ENCODE measurements at places on chromosomes 2 and 18.

DNA sequence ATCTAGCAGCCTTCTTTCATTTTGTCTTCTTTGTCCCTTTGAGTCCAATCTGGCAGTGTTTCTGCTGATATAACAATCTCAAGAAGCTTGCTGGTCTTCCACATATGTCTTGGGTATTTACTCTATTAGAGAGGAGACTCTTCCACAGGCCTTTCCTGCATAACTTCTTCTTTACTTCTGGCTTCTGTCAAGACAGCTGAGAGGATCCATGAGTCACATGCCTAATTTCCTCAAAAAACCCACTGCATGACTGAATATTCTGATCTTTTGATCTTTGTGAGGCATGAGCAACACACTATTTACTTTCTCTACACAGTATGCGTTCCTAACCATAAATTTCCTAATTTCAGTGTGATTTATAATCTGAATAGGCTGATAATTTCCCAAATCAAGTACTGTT is 5.1 kb upstream of the DCC start:
- DNase-seq = no peak

- DNase-seq = no peak
These were observed 105.5 kb downstream of the CLIP4 start for GRCh38 chr2:29220506-29221270.

- no peak for DNase-seq
These were observed 6.5 kb downstream of the LPIN1 start for GRCh38 chr2:11752906-11753305.

- no peak for DNase-seq
These were observed 333.1 kb downstream of the ZNF516 start for GRCh38 chr18:76161983-76162382.

DNA sequence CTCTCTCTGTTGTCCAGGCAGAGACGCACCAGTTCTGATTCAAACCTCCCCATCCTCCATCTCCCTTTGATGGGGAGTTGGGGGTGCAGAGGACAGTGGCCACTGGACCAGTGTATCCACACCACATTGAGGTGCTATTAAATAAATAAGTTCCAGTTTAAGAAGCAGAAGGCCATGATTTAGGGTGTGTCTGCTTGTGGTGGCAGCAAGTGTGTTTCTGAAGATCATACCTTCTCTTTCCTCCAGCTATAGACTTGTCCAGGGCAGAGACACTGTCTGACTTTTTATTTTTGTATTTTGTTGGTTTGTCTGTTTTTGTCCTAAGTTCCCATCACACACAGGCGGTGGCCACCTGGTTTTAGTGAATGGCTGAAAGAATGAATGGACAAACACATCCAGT is 16.5 kb upstream of the INO80C start:
- no peak for DNase-seq

- DNase-seq = no peak
These were observed 228.5 kb downstream of the GLI2 start for GRCh38 chr2:120963997-120964705.

- DNase-seq = no peak
These were observed 484.1 kb downstream of the FBXO15 start for GRCh38 chr18:73663581-73663980.

DNA sequence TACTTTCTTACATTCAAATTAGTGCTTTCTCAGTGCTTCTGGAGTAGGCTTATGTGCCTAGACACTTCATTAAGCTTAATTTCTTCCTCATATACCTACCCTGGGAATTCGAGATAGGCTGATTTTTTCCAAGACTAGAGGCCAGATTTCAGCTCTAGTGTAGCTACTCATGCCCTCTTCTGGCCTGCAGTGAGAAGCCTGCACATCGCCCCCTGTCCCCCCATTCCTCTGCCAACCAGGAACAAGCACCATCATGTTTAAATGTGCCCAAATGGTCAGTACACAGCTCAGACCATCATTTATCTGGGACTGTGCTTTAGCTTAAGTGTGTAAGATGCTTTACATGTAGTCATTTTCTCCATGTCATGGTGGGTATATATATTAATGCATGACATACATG is 1218.8 kb upstream of the LRRTM1 start:
- no peak for DNase-seq

DNA sequence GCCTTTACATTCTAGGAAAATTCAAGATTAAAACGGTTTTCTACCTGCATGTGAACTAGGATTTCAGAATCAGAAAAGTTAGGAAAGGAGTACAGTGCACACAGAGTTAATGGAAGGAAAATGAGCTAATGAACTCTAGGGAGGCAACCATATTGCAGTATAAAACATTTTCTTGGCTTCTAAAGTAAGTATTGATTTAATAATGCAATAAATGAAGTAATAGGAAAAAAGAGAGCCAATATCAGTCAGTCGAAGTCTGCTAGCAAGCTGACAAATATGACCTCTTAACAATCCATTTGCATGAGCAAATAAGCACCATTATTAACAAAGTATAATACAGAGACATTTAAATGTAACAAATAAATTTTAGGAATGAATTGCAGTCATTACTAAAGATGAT is 80.2 kb upstream of the COL3A1 start:
- DNase-seq = no peak

GRCh38 chr2:129877795-129878775 is 101.4 kb upstream of the RAB6C start:
- DNase-seq = no peak

- no peak for DNase-seq
These were observed 23.4 kb upstream of the KCNK3 start for GRCh38 chr2:26668856-26669750.

DNA sequence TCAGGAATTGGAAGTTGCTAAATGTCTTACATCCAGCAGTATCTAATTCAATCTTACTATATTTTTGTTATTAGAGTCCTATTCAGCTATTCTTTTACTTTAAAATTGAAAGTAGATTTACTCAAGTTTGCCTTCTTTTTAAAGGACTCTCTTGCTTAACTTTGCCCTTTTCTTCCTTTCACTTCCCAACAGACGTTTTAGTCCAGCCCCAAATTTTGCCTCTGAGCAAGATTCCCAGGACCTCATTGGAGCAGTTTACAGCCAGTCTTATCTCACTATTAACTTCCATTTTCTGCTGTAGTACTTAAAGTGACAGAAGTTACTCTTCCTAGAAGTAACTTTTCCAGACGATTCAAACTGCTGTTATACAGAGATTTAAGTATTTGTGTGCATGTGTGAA is 1.7 kb upstream of the PRKD3 start:
- no peak for DNase-seq

GRCh38 chr18:22591222-22591621 is 173.5 kb upstream of the CTAGE1 start:
- DNase-seq = no peak

- DNase-seq = no peak
These were observed 18.7 kb downstream of the MEMO1 start for GRCh38 chr2:31992025-31992579.

Measured in CD4-positive, alpha-beta T cell treated with Interleukin-15 for 4 hours (primary cell).